ENCODE measurements at places on chromosomes 3 and 15.
A peak's percentile ranks its signal among the peaks of the same experiment; 100 is the strongest.

DNA sequence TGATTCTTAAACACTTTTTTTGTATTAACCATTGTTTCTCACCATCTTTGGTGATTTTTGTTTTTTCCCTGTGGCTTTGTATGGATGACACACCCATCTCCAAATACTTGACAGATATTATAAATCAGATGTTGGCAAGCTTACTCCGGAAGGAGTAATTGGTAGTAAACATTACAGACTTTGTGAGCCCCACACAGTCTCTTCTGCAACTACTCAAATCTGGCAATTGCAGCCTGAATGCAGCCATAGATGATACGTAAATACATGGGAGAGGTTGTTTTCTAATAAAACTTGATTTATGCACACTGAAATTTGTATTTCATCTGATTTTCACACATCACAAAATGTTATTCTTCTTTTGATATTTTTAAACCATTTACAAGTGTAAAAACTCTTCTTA is 331.5 kb downstream of the ARPP21 start:
- DNase-seq = no peak

- no peak for DNase-seq
Observed at GRCh38 chr3:46297658-46298423, 55.6 kb downstream of the CCR3 start.

DNA sequence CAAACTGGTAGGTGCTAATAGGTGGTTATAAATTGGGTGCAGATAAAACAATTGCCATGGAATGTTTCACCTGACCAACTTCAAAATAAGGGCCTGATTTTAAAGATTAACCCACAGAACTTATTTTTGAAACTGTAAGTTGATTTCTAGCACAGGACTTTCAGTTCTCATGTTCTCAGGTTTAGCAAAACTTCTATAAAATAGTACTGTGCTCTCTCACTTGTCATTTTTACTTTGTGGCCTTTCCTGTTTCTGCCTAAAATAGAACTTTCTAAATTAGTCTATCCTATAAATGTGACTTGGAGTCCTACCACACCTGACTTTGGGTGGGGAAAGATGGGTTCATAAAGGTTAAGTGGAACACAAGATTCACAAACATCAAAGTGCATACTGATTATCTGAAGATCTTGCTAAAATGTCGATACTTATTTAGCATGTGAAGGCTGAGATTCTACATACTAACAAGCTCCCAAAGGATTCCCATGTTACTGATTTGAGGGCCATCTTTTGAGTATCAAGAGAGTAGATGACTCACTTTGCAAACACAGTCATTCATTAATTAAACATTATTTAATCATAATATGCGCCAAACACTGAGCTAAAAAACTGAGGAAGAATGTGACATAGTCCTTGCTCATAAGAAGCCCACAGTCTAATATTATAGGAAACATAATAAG is 38.6 kb downstream of the BTLA start:
- no peak for DNase-seq

GRCh38 chr15:79494963-79495755 is 63.0 kb downstream of the MINAR1 start:
- no peak for DNase-seq

DNA sequence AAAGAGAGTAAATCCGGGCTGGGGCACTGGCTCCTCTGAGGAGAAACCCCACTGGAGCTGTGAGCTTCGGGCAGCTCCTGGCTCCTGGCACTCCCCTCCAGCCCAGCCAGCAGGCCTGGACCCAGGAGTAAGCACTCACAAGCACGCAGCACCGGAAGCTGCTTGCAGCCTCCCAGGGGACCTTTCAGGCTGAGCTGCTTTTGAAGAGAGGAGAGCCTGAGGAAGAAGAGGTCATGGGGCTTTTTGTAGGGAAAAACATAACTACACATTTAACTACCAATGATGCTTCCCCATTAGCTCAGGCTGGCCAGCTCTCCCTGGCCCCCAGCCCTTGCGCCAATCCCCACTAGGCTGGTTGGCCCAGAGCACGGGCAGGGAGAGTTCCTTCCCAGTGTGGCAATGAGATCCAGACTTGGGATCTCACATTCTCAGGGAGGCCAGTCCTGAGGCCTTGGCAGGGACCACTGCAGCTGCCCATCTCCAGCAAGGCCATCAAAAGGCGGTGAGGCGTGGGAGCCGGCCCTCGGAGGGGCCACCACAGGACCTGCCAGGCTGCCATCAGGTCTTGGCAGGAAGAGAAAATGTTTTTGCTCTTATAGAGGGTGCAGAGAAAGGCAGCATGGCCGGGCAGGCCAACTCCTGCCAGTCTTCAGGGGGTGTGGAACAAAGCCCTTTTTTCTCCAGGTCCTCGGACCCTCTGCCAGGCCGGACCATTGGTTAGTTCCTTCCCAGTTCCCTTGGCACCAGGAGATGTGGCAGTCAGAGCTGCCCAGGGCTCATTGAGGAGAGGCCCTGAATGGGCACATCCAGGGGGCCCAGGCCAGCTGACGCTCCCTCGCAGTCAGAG is 41.5 kb upstream of the MFGE8 start:
- DNase-seq = no peak

DNA sequence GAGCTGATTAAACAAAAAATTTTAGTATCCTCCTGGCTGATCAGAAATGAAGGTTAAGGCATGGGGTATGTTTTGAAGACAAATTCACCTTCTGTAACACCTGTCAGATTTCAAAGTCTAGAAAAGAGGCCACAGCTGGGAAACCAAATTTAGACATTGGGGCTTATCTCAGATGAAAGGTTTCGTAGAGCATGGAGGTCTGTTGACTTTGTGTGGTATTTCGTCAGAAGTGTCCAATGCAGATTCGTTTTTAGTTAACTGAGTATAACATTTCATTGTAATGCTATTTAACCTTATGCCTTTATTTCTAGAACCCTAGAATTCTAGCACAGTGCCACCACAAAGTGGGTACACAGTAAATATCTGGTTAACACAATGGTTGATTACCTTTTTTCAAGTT is 61.7 kb downstream of the FNDC3B start:
- no peak for DNase-seq

- peak; percentile 82 for DNase-seq
Observed at GRCh38 chr15:74291101-74292071, 55.3 kb downstream of the CCDC33 start.

DNA sequence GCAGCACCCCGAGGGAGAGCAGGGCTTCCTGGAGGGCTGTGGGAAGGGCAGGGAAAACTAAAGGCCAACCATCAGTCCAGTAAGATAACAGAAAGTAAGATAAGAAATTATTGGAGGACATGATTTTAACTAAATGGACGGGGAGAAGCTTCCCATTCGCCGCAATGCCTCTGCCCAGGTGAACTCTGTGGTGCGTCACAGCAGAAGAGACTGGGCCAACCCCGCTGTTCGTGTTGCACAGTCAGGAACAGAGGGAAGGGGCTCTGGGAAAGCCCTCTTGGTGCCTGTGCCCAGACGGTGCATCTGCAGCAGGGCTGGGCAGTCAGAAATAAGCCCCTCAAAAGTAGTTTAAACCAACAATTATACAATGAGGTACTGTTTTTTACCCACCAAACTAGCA is 284.1 kb downstream of the OCA2 start:
- DNase-seq = no peak

DNA sequence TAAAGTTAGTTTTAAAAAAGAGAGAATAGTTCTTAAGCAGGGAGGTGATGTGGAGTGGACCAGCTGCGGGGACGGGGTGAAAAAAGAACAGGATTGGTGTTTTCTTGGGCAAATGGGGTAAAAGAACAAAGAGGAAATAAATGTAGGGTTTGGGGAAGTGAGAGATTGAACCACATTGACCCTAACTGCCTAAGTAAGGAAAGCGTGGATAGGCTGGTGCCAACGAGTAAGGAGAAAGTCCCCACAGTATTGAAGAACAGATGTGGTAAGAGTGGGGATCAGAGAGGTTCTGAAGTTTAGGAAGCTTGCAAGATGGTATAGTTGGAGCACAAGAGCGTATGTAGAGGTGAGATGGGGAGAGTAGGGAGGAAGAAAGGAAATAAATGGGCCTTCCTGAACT is 17.0 kb downstream of the IREB2 start:
- DNase-seq = no peak

GRCh38 chr3:137121704-137122314 is 164.0 kb downstream of the IL20RB start:
- peak; percentile 67 for DNase-seq

DNA sequence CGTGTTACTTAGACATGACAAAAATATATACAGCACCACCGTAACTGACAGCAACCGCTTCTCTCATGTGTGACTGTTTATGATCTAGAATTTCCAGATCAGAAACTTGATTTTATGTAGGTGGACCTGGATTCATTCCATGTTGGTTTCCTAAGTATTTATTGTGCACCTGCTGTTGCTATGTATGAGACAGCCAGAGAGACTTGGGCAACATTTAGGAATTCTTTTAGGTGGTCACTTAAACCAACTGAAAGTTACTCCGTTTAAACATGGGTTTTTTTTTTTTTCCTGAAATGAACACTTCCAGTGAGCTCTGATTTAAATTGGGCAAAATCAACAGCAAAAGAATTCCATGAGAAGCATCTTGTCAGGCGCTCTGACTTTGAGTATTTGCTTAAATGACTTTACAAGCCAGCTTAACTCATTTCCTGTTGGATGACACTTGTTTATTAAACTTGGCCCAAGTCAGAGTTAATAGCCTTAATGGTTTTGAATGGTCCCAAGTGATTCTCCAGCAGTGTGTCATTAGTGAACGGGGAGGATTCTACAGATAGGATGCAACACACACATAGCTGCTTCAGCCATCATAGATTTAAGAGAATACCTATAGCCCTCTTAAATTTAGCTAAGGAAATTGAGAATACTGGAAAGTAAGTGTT is 31.8 kb downstream of the MITF start:
- no peak for DNase-seq

GRCh38 chr3:182787302-182788036 is 5.8 kb upstream of the ATP11B start:
- no peak for DNase-seq

- DNase-seq = no peak
Observed at GRCh38 chr15:78453447-78453846, 15.4 kb downstream of the IREB2 start.

DNA sequence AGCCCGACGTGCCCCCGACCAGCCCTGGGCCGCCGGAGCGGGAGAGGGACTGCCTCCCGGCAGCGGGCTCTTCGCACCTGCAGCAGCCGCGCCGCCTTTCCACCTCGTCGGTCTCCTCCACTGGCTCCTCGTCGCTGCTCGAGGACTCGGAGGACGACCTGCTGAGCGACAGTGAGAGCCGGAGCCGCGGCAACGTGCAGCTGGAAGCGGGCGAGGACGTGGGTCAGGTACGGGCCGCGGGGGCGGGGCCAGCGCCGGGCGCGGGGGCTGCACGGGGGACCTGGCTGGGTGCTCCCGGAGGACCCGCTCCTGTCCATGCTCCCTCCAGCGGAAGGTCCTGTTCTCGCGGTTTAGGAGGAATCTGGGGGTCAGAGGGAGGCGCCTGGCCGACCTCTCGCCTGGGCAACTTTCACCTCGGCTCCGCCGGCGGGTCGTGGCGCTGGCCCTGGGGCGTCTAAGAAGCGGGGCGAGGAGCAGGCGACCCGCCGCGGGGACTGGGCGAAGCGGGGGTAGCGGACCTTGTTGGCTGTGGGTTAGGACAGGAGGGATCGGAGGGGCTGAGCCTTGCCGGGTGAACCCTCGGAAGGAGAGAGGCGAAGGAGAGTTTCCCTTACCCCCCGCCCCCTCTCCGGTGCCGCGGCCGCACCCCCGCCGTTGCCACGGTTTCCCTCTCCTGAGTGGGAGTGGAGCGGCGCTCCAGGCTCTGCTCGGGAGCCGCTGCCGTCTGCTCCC is 682 bp downstream of the ITPKA start:
- no peak for DNase-seq

Data from iPS DF 19.7 (cell line).